ENCODE measurements at places on chromosomes 2 and 18. TPM values are rescaled to one million over a fixed set of nuclear protein-coding genes. Genes with fewer than 3 reads are reported as not detected.

DNA sequence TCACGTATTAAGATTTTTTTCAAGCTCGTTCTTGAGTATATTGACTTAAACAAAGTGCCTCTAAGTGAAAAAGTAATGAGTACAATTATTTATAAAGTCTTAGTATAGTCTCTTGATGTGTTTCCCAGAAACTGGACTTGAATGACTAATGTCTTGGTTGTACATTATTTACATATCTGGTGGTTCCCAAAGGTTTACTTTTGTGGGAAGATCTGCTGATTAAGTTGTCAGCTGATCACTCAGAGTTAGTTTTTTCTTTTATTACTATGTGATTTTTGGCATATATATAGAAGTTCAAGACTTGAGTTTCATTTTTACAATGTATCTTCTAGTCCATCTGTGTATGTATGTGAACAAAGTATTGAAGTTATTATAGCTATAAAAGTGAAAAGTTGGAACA lies 29.5 kb downstream of the RNF144A start:
- no peak for DNase-seq

- DNase-seq, result no peak
These were observed at the start of the genes COL4A3 and COL4A4 for GRCh38 chr2:227163998-227164762. Gene COL4A3 (plus strand): TSS chr2:227164624. CDS start chr2:227164727, 103 bp downstream. Gene COL4A4 (minus strand): TSS chr2:227164205. CDS start chr2:227147483, 16,722 bp downstream.

GRCh38 chr18:66168685-66169235 lies 417.9 kb downstream of the CDH7 start:
- DNase-seq, result no peak

DNA sequence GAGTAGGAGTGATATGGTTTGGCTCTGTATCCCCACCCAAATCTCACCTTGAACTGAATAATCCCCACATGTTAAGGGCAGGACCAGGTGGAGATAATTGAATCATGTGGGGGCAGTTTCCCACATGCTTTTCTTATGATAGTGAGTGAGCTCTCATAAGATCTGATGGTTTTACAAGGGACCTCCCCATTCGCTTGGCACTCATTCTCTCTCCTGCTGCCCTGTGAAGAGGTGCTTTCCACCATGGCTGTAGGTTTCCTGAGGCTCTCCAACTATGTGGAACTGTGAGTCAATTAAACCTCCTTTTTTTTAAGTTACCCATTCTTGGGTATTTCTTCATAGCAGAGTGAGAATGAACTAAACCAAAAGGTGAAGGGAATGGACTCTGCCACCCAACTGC lies 207.5 kb downstream of the LOXHD1 start:
- no peak for DNase-seq

CYP27A1 gene
- total RNA-seq, result 10.9 TPM

DNA sequence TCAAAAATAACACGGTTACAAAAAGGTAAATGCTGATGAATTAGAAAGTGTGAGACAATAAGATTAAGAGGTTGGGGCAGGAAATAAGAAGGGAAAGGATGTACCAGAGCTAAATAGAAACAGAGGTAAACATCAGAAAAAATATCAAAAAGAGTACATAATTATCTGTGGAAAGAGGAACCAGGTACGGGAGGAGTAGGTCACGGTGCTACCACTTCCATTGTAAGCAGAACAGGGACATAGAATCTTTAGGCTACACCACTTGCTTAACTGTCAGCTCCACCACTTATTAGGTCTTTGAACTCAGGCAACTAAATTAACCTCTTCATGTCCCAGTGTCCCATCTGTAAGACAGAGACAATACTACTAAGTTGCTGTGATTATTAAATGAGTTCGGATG lies 350.3 kb downstream of the LRATD1 start:
- DNase-seq, result no peak

GRCh38 chr18:39746201-39746600 lies 2180.6 kb upstream of the CELF4 start:
- no peak for DNase-seq

- DNase-seq, result no peak
These were observed 50.0 kb upstream of the ATL2 start for GRCh38 chr2:38427054-38427453.

- no peak for DNase-seq
These were observed 116.2 kb downstream of the METTL8 start for GRCh38 chr2:171317492-171318125.

DNA sequence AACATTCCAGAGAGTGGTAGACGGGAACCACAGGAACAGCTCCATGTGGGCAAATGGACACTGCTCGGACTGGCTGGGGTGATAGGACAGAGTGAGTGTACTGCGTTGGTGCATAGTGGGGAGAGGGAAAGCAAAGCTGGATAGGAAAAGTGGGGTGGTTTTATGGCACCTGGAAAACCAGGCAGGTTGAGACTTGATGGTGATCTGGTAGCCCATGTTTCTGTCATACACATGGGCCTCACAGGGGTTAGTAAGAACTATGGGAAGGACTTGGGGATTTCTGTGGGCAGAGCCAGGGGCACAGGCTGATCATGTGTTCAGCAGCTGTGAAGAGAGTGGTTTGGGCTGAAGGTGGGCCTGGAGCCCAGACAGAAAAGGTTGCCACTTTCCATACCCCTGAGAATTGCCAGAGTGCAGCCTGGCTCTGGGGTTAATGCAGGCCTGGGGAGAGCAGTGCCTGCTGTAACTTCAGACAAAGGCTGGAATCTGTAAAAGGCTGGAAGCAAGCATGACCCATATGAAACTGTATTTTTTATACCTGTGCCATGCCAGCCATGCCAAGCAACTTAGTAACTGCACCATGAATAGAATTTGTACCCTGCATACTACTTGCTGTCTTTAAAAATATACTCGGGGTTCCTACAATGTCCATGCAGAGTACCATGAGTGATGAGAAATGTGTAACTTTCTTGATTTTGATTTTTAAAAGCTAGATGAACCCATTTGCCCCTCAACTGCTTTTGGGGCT lies 41.9 kb downstream of the RPIA start:
- no peak for DNase-seq

DNA sequence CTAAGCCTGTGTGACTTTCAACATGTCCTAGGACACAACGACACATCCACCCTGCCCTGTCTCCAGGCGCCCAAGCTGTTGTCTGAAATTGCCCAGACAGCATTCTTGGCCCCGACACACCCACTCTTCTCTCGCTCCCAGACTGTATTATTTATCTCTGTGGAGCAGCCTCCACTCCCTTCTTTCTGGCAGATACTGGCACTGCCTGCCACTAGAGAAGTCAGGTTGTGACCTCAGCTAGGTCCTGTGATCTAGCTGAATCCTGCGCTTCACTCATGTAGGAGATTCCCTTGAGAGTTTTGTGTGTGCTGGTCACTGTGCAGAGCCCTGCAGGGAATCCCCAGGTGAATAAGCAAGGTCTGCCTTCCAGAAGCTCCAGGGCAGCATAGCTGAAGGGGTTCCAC lies 77.1 kb upstream of the TNP1 start:
- DNase-seq, result no peak

GRCh38 chr2:216017365-216017764 lies 4.0 kb upstream of the MREG start:
- no peak for DNase-seq

DNA sequence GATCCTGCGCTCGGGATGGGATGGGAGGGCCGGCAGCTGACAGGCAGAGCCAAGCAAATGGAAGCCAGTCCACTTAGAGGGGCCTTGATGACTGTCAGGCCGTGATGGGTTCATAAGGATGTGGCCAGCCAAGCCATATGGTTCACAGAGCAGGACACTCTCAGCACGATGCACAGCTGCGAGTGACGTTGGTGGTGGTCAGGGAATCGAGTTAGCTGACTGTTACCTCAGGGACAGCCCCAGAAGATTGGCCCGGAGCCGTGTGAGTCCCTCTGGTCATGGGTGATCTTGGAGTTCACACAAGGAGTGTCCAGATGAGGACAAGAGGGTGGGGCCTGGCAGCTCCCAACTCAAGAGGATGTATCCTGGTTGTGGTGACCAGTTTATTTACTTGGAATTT lies 70.2 kb downstream of the TPGS2 start:
- DNase-seq, result no peak

GRCh38 chr2:145792745-145793144 lies 1272.8 kb upstream of the ZEB2 start:
- DNase-seq, result no peak

TCF23 gene
- total RNA-seq, result not detected

DNA sequence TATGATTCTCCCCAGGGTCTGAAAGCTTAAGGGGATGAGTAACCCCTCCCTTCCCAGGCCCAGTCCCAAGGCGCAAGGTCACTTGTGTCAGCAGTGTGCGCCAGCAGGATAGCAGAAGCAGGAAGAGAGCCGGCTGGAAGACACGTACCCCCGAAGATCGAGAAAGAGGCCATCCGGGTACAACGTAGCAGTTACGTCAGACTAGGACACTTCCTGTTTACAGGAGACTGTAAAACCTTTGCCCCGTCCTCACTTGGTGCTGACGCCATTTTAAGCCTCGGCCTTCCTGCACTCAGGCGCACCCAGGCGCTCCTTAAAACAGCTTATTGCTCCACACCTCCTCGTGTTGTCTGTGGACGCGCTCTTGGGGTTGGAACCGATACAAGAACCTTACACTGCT lies 6.5 kb downstream of the CRYGB start:
- no peak for DNase-seq

GRCh38 chr18:21194871-21195771 lies 46.9 kb upstream of the GREB1L start:
- no peak for DNase-seq

GRCh38 chr2:106566050-106566449 lies 78.9 kb downstream of the CD8B2 start:
- no peak for DNase-seq

- DNase-seq, result no peak
These were observed 12.3 kb upstream of the KCNJ3 start for GRCh38 chr2:154686162-154686561.

- DNase-seq, result no peak
These were observed 36.2 kb downstream of the CCBE1 start for GRCh38 chr18:59660786-59661743.

GKN2 gene
- not detected for total RNA-seq

DNA sequence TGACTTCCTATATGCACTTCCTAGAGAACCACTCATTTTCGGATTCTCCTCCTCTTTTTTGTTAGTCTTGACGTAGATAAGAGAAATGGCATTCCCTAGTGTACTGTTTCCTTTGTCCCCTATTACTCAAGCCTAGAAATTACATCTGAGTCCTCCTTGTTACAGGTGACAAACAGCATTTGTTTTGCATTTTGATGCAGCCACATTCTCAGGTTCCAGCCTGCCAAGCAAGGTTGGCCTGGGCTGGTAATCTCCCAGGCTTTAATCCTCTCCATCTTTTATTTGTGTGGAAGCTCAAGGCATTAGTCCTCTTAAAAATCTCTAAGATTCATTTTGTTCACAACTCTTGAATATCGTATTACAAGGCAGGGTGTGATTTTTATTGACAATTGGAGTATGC lies 318.0 kb upstream of the NRP2 start:
- no peak for DNase-seq

PDCL3 gene
- 18.9 TPM for total RNA-seq

DNA sequence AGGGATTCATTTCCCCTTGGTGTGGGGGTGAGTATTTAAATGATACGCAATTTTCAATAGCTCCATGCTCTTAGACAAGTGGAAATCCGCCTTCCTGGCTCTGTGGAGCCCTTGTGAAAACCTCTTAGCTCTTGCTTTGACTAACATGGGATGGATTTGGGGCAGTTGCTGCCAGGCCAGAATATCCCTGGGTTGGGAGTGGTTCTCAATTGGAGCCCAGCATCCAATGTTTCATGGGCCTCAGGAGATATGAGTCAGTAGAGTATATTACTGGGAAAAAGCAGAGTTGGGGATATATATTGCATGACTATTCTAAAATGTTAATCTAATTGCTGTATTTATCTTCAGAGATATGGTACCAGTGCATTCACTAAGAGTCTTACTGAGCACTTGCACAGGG lies 104.4 kb upstream of the IL1R2 start:
- no peak for DNase-seq

DSG1 gene
- not detected for total RNA-seq

GRCh38 chr2:133377021-133377481 lies 191.2 kb downstream of the NCKAP5 start:
- DNase-seq, result no peak

GRCh38 chr18:34049511-34049910 lies 175.2 kb downstream of the NOL4 start:
- DNase-seq, result no peak

LGALSL gene
- total RNA-seq, result 2.7 TPM

PLEK gene
- total RNA-seq, result 0.11 TPM

ERBB4 gene
- total RNA-seq, result 0.07 TPM

DNA sequence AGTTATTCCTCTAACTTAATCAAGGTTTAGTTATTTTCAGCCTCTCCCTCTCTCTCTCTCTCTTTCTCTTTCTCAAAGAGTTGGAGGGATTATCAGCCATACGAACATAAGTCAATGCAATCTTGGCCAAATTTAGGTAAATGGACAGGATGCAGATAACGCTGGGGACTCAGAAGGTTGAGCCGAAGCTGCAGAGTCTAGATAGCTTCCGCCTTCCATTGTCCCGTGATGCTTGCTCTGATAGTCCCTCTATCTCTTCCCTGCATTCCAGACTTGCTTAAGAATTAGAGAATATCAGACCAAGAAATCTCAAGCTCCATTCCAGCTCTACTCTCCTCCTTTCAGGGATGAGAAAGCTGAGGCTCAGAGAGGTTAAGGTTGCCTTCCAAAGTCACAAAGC lies 502.8 kb upstream of the TNP1 start:
- DNase-seq, result no peak

GRCh38 chr2:135745545-135745944 lies 3.9 kb downstream of the UBXN4 start:
- DNase-seq, result no peak

ABCB11 gene
- total RNA-seq, result 0.74 TPM

DNA sequence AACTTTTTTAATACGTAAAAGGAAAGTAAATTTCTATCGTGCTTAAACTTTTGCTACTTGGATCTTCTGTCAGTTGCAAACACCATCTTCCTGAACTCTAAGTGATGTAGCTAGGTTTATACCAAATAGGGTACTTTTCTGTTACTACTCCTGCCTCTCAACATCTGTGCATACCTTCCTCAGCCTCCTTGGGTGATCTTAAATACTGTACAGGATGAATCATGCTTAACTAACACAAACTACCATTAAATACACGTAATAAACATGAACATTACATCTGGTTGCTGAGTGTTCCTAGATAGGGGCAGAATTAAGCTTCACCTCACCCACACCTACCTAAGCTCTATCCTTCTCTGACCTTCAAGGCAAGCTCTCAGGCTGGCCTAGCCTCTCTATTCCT lies 398.0 kb downstream of the TXNL1 start:
- no peak for DNase-seq

GRCh38 chr18:66640431-66640830 lies 36.5 kb upstream of the CDH19 start:
- no peak for DNase-seq

ZNF2 gene
- 9.4 TPM for total RNA-seq

TMEM87B gene
- 30.2 TPM for total RNA-seq

Data from pulmonary artery endothelial cell (primary cell).